ENCODE measurements at places on chromosomes 16 and 17.

DNA sequence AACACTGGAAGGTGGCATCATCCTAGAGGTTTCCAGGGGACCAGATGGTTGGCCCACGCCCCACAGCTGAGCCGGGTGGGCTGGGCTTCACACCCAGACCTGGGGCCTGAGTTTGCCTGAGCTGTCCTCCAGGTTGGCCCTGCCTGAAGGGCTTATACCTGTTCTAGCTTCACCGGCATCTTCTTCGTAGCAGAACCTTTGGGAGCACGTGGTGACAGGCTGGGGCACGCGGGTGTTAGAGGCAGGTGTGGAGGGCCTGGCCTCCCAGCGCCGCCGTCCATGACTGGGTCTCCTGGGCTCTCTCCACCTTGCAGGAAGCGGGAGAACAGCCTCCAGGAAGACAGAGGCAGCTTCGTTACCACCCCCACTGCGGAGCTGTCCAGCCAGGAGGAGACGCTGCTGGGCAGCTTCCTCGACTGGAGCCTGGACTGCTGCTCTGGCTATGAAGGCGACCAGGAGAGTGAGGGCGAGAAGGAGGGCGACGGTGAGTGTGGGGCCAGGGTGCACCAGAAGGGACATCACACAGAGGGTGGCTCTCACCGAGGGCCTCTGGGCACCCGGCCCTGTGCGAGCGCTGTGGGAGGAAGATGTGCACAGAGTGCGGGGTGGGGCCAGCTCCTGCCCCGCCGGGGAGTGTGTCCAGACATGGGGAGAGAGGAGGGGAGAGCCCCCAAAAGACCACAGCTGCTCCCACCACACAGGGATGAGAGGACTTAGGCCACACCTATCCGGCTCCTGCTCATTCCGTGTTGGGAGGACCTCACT lies 4.6 kb upstream of the TEDC2 start:
- no peak for DNase-seq
- H3K36me3 ChIP-seq: no peaks in the 10 kb centered on the region
- H3K4me1 ChIP-seq: no peaks in the 10 kb centered on the region
- no peak overlapping the region for H3K4me3 ChIP-seq

DNA sequence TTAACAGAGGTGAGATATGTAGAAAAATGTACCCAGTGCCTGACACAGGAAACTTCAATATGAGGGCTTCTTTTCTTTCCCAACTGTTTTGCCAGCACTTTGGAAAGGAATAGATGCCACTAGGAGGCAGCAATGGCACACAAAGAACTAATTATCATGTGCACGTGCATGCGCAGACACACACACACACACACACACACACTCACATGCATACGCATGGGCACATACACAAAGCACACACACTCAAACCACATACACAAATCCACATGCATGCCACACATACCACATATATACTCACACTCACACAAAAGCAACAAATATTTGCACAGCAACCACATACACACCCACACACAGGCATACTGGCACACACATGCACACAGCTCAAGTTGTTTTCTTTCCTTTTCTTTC lies 8.8 kb upstream of the CEP112 start:
- no peak overlapping the region for H3K27ac ChIP-seq
- no peak overlapping the region for H3K4me3 ChIP-seq
- no peak for DNase-seq
- no peaks in the 10 kb centered on the region for H3K36me3 ChIP-seq
- no peaks in the 10 kb centered on the region for H3K27me3 ChIP-seq

DNA sequence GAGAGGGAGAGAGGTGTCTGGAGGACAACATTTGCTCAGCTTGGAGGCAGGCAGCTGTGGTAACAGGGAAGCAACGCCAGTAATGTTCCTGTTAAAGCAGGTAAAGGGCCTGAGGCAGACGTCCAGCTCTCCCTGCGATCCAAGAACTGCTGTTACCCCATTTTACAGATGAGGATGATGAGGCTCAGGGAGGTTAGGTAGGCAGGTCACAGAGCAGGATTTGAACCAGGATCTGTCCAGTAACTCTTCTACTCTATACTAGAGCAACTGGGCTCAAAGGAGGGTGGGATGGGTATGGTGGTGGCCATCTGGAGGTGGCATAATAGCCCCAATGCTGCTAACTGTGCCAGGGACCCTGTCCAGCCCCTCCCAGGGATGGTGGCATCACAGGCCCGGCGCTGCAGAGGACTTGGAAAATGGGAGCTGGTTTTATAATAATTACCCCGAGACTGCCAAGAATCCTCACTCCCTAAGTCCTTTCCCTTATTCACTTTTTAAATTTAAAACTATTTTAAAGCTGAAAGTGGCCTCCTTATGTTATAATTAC lies 12.0 kb downstream of the CA7 start:
- H3K4me3 ChIP-seq: no peak overlapping the region
- H3K36me3 ChIP-seq: no peaks in the 10 kb centered on the region
- H3K27ac ChIP-seq: no peak overlapping the region
- no peak for DNase-seq

- peaks cover 9% of the 10 kb centered on the region for H3K4me1 ChIP-seq
- no peaks in the 10 kb centered on the region for H3K36me3 ChIP-seq
- H3K4me3 ChIP-seq: no peak overlapping the region
Observed at GRCh38 chr16:31423241-31423640, 4.9 kb downstream of the COX6A2 start.

DNA sequence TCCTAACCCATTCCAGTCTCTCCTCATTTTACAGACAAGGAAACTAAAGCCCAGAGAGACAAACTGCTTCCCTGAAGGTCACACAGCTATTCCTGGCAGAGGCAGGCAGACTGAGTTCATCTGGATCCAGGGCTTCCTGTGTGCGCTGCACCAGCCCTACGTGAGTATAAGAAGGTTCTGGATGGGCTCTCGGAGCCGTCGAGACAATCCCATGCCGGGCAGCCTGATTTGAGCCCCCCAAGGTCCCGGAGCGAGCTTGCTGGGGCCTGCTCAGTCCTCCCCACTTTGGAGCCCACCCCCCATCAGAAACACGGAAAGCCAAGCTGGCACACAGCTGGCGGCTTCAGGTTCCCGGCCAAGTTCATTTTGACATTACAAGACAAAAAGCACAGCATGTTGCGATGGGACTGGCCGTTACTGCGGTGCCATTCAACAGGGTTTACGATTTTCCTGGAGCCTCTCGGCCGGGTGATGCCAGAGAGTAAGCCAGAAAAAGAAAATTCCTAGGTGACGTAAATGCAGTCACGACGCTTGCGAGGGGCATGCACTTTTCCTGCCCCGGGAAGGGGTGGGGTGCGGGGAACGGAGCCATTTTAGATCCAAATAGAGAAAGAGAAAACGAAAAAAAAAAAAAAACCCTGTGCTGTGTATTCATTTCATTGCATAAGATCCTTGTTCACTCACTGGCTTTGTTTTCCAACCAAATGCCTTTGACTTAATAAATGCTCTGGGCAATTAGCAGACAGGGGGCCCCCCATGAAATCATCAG lies 167.1 kb upstream of the FOXF1 start:
- no peaks in the 10 kb centered on the region for H3K27me3 ChIP-seq
- peak; percentile 36 for DNase-seq
- H3K27ac ChIP-seq: peak overlapping the region; percentile 74
- H3K4me3 ChIP-seq: peak overlapping the region; percentile 57
- H3K36me3 ChIP-seq: no peaks in the 10 kb centered on the region

DNA sequence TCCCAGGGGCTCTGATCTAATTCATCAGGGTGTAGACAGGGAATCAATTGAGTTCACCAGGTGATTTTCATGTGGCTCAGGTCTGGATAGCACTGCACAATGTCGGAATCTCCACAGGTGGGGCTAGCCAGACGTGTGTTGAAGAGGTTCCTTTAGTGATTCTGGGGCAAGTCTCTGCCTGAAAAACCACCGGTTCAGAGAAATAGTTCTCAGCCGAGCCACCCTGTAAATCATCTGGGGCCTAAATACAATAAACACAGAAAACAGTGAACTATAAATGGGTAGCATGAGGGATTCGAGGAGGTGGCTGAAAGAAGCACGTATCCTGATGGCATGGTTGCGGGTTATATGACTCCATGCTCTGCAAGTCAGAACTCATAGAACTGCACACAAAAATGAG lies 21.3 kb downstream of the ASPA start:
- no peaks in the 10 kb centered on the region for H3K36me3 ChIP-seq
- no peaks in the 10 kb centered on the region for H3K27me3 ChIP-seq
- no peak overlapping the region for H3K4me3 ChIP-seq
- H3K4me1 ChIP-seq: no peaks in the 10 kb centered on the region

- no peak overlapping the region for H3K4me3 ChIP-seq
- H3K27ac ChIP-seq: no peak overlapping the region
- H3K36me3 ChIP-seq: peaks cover 16% of the 10 kb centered on the region
- H3K27me3 ChIP-seq: no peaks in the 10 kb centered on the region
- no peaks in the 10 kb centered on the region for H3K4me1 ChIP-seq
Observed at GRCh38 chr16:8887952-8888560, 5.9 kb downstream of the LITAFD start.

DNA sequence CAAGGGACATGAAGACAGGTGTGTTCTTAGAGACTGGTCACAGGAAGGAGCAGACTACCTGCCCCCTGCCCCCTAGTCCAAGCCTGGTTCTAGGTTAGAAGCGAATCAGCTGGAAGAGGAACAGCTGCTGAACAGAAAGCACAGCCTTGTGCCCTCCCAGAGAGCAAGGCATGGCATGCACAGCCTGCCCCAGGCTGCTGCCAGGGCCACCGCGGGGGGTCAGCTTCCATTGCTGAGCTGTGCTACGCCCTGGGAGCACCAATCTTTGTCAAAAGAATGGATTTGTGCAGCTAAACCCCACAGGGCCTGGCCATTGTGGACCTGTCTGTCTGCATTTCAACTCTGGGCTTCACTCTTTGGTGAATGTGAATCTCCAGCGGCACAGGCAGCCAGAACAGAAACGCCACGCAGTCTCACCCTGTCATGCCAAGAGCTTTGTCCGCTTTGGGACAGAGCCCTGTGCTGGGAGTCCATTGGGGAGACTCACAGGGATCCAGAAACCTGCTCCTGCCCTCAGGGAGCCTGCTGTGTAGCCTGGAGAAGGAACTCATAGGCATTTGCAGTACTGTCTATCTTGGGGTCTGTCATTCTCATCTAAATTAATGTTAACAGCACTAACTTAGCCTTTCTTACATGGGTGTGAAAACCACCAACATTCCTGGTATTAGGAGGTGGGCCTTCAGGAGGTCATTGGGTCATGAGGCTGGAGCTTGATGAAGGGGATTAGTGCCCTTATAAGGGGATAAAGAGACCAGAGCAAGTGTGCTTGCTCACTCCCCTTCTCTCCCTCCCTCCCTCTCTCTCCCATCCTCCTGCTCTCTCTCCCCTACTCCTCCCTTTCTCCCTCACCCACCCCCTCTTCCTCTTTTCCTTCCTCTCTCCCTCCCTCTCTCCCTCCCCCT lies 25.6 kb upstream of the CDRT4 start:
- no peaks in the 10 kb centered on the region for H3K4me1 ChIP-seq
- no peaks in the 10 kb centered on the region for H3K36me3 ChIP-seq
- no peaks in the 10 kb centered on the region for H3K27me3 ChIP-seq
- no peak for DNase-seq
- no peak overlapping the region for H3K27ac ChIP-seq

DNA sequence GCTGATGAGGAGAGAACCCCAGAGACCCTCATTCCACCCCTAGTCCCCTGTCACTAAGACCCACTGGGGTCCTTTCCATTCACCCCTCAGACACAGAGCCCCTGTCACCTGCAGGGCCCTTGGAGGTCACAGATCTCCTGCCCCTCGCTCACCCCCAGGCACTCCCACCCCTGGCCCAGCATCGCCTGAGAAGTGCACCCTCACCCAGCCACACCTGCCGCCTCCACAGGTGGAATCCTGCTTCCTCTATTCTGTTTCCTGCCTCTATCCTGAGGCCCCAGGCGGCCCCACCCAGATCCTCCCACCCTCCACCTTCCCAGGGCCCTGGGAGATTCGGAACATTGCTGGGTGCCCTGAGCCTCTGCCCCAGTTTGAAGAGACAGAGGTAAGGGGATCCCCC lies 13.8 kb upstream of the KRT17 start:
- H3K4me1 ChIP-seq: no peaks in the 10 kb centered on the region
- no peak overlapping the region for H3K27ac ChIP-seq
- no peak overlapping the region for H3K4me3 ChIP-seq
- H3K27me3 ChIP-seq: no peaks in the 10 kb centered on the region
